ENCODE measurements at places on chromosomes 4 and X.

DNA sequence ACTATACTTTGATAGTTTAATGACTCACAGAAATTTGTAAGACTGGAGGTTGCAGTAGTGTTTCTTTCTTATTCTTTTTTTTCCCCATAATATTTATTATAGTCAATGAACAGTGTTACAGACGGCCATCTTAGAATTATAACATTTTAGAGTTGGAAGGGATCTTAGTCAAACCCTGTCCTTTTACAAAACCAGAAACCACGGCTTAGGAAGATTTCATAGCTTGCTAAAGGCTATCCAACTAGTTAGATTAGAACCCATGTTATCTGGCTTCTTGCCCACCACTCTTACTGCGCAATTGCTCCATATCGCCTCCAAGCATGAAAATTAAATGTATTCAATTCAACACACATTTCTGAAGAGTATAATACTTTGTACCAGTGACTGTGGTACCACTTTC is 1.1 kb downstream of the XIAP start:
- DNase-seq, result no peak

DNA sequence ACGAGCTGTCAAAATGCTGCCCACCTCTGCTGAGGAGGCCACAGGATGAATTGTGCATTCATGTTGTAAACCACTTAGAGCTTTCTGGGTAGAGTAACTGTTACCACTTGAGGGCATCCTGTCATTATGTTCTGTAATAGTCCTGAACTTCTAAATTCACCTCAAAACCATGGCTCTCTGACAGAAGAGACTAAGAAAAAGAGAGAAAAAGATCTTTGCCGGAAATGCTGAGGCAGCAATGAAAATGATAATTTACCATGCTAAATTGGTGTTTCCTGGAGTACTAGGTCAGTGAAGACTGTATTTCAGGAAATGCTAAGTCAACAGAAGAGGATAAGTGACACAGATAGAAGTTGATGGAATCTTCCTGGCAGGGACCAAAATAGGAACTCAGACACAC is 942.3 kb upstream of the SLIT2 start:
- no peak for DNase-seq

GRCh38 chrX:142251680-142252079 is 46.6 kb upstream of the MAGEC2 start:
- DNase-seq, result no peak

DNA sequence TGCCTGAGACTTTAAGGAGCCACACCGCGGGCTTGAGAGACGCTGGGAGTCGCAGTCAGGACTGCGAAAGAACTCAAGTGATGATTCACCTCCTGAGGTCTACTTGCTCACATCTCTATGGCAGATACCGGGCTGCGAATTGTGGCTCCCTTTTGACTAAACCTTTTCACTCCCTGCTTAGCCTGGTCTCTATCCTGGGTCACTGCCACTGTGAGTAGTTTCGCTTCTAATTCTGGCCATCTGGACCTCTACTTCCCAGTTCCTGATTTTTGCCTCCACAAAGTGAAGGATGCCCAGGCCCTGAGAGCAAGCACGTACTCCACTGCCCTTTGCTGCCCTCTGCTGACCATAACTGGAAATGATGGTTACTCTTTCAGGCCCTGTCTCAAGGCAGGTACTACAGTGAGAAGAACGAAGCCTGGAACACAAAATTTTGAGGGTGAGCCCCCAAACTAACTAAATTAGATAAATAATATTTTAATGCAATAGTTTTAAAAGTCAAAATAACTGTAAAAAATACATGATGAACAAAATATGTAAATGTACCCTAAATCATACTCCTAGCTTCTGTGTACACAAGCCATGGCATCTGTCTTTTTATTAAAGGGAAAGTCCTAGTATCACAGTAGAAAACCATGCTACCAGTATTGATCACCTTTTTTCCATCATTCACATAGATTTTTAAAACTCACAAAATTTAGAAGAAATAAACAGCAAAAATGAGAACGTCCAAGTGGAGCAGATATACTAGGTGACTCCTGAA is 16.7 kb downstream of the MAD2L1 start:
- peak; percentile 80 for DNase-seq

DNA sequence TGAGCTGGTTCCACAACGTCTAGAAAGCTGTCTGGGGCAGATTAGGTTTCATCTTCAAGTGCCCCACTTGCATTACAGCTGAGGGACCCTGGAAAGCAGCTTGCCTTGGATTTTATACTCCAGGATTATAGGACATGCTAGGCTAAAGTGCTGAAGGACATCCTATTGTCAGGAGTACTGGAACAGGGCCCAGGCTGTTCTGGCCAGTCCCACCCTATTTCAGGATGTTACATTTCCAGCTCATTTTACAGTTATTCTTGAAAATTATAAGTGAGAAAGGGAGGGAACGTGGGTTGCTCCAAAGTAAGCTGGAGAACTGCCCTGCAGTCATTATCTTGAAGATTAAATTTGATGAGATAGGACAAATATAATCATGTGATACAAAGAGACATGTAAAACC is 71.0 kb upstream of the UGT8 start:
- DNase-seq, result no peak

DNA sequence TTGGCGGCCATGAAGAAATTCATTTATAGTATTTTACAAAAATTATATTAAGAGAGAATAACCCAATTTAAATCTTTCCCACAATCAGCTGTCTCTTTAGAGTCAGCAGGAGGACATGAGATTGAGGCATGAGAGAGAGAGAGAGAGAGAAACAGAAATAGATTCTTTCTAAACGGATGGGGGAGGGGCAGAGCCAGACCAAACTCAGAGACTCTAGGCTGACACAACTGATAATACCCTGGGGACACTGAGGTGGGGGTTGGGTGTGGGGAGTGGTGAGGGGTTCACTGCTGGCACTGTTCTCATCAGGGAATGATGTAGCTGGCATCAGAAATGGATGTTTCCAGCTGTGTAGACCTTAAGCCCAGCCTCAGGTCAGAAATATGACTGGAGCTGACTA is 20.5 kb upstream of the HOPX start:
- DNase-seq, result no peak

- no peak for DNase-seq
Observed at GRCh38 chr4:158945529-158946108, 157.3 kb upstream of the RAPGEF2 start.

- DNase-seq, result no peak
Observed at GRCh38 chrX:50704360-50704759, 109.6 kb downstream of the SHROOM4 start.

DNA sequence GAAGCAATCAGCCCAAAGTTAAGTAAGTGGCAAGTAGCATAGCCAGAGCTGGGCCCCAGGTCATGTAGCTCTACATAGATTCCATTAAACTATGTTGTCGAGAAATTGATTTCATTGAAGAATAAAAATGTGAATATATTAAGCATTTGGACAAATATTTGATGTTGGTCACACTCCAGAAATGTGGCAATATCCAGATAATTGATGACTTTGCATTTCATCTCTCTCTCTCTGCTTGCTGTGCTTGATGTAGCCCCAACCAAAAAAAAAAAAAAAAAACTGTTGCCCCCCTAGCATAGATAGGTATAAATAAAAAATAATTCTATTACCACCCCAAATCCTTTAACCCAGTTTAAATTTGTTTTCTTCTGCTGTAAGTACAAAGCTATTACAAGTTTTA is 7.5 kb upstream of the NDST3 start:
- DNase-seq, result no peak

- DNase-seq, result no peak
Observed at GRCh38 chrX:54479136-54480111, 16.6 kb downstream of the FGD1 start.

GRCh38 chrX:9539605-9540387 is 74.9 kb downstream of the TBL1X start:
- DNase-seq, result no peak

DNA sequence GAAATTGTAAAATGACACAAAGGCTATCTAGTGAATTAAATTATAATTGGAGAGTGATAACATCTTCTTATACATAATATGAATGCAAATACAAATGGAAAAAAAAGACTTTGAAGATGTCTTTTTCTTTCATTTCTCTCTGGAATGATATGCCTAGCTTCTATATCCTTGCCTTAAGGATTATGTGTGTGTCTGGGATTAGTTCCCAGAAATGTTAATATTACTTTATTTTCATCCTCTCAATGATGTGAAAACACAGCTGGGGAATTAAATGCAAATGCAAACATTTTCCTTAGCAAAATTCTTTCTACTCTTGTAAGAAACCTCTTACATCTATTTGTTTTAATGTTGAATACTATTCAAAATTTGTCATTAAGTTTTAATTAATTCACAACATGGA is 441.9 kb downstream of the FSTL5 start:
- no peak for DNase-seq

DNA sequence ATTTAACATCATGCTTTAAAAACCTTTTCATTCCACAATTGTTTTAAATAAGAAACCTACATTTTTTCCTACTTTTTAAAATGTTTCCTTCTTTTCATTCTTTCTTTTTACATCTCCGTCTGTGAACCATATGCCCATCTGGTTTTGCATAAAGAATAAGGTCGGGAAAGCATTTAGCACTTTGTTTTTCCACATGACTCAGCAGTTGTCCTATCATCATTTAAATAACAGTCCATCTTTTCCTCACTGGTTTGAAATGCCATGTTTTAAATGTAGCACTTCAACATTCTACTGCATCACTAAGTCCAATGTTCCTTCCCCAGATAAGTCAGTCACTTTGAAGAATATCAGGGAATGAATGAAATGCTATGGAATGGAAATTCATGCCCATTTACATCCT is 128.4 kb downstream of the SH3RF1 start:
- no peak for DNase-seq

DNA sequence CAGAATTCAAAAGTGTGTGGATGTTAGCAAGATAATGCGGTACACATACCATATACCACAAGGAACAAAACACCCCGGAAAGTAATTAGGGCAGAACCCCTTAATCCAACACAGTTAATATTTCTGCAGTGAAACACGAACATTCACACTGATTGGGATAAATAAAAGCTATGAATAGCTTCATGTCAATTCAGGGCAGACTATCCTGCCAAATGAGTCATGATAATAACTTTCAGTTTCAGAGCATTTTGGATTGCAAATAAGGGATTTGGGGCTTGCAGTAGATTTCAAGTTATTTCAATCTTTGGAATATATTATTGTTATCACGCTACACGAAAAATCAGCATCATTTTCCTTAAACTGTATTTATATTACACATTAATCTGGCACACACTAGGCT is 24.3 kb downstream of the IRF2 start:
- DNase-seq, result no peak

GRCh38 chrX:150486011-150486410 is 82.4 kb upstream of the MTM1 start:
- peak; percentile 47 for DNase-seq

GRCh38 chrX:153804621-153805020 is 10.2 kb downstream of the SSR4 start:
- DNase-seq, result no peak

- DNase-seq, result no peak
Observed at GRCh38 chr4:76709772-76710090, 188.2 kb downstream of the SOWAHB start.

DNA sequence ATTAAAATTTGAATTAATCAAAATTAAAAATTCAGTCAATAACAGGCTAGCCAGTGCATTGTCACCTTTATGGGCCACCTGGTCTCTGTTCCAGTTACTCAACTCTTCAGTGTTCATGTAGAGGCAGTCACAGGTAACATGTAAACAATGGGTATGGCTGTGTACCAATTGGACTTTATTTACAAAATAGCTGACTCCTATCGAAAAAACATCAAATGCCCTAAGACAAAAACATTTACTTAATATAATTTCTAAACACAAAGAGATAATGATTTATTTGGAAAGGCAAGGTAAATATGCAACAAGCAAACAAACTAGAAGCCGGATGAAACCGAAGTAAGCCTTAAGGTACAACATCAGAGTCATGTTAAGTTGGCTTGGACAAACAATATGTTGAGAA is 8.8 kb downstream of the TMEM150C start:
- no peak for DNase-seq

Data from DMS153 (cell line).